ENCODE measurements at places on chromosomes 1 and 21.

- DNase-seq, result no peak
These were observed 125.1 kb downstream of the PRRX1 start for GRCh38 chr1:170789063-170789462.

- peak; percentile 34 for DNase-seq
These were observed at the start of gene TRAF3IP3 for GRCh38 chr1:209755926-209756614. TSS of gene TRAF3IP3 (plus strand) at chr1:209756053. CDS start at chr1:209760040, 3,987 bp downstream.

DNA sequence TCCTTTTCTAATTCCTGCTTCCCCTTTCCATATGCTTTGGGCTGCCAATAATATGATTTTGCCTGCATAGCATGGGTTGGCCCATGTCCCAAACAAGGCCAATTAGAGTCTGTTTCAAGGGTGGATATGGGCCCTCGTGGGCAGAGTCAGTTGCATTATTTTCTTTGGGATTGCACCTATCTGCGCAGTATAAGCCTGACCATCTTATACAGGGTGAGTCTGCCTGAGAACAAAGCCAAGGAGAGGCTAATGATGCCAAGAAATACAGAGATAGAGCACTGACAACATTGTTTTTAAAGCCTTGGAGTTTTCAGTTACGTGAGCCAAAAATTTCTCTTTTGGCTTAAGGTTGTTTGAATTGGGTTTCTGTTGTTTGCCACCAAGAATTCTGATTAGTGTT lies 18.6 kb downstream of the OVAAL start:
- DNase-seq, result no peak

DNA sequence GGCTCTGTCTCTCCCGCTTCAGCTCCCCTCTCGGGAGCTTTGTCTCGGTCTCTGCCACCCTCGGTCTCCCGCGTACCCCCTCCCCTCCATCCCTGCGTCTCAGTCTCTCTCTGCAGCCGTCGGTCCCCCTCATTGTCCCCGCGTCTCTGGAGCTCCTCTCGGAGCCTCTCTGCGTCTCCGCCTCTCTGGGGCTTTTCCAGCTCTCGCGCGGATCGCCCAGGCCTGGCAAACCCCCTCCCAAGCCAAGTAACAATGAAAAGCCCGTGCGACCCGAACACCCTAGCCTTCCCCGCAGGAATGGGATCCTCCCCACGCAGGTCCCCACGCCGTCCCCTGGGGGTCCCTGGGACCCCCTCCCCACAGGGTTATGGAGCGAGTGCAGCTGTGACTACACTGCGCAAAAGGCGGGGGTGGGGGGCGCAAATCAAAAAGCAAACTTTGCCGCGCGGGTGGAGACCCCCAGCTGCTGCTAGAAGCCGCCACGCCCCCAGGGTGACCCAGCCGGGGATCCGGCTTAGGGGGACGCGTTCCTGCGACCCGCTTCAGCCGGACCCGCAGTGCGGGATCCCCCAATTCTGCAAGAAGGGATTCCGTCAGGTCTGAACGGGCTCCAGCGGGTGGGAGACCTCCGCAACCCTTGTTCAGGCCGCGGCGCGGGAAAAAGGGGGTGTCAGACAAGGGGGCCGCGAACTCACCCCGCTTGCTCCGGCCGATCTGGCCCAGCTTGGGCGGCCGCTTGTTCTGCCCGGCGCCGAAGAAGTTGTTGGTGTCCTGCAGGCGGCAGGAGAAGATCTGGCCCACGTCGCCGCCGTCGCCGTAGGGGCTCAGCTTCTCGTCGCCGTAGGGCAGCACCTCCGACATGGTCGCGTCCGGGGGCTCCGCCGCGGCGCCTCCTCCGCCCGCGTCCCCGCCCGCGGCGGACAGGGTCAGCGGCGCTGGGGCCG lies 1.2 kb downstream of the CAMK2N1 start:
- DNase-seq, result no peak

DNA sequence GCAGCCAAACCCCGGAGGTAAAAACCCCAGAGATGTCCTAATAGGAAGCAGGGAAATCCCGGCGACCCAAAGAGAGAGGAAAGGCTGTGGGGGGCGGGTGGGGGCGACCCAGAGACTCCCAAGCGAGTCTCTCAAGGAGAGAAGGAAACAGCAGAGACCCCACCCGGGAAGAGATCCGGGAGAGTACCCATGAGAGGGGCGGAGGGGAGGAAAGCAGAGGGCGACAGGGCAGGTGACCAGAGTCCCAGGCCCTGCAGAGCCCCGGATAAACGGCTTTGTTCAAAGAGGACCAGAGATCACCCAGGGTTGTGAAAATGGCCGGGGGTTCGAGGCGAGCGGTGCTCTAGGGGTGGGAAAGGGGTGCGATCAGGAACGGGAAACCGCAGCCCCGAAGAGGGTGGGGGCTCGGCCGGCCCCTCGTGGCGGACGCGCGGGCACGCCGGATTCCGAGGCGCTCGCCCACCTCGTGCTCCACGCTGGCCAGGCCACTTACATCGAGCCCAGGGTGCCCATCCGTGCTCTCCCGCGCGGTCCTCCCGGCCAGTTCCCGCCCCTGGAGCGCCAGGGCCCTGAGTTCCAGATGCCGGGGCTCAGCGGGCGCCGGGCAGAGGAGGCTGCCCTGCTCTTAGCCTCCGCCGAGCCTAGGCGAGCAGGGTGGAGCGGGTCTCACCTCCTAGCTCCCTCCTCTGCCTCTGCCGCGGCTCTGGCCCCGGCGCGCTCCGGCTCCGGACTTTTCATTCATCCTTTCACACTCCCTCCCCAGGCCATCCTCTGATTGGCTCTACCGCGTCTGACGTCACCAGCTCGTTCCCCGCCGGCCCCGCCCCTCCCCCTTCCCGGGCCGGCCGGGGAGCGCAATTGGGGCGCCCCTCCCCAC lies 52.3 kb downstream of the RHBG start:
- peak; percentile 29 for DNase-seq

GRCh38 chr1:39214998-39215873 lies 10.7 kb downstream of the MACF1 start:
- no peak for DNase-seq

DNA sequence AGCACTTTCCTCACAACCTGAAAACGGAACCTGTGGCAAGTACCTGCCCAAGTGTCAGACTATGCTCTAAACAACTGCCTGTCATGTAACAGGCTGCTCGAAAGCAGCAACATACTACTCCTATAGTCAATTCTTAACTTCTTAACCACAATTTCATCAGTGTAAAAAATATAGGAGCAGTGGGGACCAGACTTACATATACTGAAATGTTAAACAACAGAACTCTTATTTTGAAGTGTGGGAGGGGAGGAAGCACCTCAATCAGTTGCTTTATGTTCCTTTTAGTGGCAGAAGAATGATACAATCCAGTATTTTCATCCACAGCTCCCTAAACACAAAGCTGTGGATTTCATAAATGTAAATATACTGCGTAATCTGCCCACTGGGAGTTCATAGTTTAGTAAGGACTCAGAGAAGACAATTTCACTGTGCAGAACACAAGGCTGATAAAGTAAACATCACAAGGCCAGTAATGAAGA lies 44.2 kb downstream of the WLS start:
- DNase-seq, result no peak

DNA sequence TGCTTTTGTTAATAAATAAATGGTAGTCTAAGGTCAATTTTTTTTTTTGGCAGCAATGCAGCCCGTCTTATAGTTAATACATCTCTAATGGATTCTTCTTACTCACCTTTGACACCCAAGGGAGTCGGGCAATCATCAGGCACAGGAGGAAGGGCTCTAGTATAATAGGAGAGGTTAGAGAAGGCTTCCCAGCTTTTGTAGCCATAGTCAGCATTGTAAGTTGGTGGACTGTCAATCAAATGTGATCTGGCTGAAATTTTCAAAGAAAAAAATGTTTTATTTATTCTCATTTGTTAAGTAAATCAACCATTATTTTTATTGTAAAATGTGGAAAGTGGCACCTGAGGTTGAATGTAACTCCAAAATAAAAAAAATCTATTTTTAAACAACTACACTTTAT lies 2.1 kb downstream of the PTGS2 start:
- DNase-seq, result no peak

DNA sequence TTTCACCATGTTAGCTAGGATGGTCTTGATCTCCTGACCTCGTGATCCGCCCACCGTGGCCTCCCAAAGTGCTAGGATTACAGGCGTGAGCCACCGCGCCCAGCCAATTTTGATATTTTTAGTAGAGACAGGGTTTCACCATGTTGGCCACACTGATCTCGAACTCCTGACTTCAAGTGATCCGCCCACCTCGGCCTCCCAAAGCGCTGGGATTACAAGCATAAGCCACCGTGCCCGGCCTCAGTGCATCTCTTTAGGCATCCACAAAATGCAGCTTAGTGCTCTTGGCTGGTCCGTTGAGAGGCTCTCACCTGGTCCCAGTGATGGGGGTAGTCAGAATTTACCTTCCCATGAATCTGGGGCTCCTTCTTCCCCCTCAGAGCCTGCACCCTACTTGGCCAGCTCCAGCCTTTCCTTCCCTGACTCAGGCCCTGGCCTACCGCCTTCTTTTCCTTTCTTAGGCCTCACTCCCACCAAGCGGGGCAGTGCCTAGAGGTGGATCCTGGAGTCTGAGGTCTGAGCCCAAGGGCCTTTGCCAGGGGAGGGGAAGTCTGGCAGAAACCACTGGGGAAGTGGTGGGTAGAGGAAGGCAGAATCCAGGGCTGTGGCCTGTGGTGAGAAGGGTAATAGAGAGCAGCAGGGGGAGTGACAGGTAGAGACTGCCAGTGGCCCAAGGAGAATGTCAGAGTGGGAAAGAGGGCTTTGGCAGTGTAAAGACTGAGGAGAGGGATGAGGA lies 3.7 kb downstream of the LENEP start:
- DNase-seq, result no peak

GRCh38 chr1:185334182-185334581 lies 17.1 kb upstream of the IVNS1ABP start:
- no peak for DNase-seq

GRCh38 chr1:155134322-155134721 lies 1.3 kb upstream of the SLC50A1 start:
- no peak for DNase-seq

DNA sequence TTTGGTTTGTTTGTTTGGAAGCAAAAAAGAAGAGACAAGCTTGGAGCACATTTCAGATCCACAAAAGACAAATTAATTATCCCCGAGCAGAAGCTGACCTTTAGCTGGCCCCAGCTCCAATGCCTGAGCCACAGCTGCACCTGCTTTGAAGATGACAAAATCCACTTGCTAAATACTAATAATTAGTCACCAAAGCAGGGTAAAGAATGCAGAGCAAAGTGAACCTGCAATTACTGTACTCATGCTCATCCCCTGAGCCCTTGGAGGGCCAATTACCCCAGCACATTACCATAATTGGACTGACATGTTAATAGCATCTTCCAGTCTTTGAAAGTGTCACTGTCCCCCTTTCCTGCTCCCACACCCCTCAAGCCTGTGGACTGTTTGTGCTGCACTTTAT lies 38.2 kb upstream of the KCND3 start:
- DNase-seq, result no peak

DNA sequence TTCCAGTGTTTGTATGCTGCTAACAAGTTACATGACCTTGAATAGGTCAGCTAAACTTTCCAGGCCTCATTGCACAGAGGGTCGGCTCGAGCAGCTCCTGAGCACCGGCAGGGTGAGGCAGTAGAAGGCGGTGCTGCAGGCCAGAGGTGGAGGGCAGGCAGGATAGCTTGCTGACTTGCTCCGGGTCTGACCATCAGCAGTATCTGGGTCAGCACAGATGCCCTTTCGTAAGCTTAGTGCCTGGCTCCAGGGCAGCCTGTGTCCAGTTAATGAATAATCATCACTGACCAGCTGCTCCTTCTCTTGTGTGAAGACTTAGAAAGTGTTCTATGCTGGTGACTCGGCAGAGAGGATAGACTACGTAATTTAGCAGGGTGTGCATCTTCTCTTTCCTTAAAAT lies 6.9 kb downstream of the MAPKAPK2 start:
- no peak for DNase-seq

DNA sequence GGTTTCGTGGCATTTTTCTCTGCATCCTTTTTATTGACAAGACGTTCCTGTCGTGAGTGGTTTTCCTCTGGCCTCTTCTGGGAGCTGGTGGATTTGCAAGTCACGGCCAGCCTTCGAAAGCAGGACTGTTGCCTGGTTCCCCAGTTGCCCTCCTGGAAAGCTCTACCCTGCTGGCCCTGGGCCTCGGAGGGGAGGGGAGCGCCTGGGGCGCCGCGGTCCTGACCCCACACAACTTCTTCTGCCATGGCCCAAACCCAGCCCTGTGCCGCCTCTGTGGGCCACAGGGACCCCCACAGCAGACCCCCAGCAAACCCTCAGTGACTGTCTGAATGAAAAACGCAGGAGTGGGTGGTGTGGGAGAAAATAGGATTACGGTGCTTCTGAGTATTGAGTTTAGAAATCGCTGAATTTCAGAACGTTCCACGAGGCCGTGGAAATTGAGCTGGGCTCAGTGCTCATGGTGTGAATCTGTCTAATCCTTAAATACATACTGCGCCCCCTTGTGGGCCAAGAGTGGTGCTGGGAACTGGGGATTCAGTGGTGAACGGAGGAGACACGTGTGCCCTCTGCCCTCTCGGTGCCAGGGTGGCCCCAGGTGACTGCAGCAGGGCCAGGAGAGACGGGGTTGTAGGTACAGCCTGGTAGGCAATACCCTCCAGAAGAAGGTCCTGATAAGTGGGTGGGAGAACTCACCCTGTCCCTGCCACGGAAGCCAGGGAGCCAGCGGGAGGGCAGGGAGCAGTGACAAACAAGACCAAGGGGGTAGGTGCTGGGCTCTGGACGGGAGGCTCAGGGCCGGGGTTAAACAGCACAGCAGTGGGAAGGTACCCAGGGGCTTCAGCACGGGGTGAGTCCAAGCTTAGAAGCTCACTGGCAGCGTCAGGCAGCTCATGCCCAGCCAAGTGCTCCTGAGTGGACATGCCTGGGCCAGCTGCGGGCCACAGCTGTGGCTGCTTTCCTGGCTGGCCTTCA lies 101.2 kb upstream of the COL6A1 start:
- peak; percentile 53 for DNase-seq

DNA sequence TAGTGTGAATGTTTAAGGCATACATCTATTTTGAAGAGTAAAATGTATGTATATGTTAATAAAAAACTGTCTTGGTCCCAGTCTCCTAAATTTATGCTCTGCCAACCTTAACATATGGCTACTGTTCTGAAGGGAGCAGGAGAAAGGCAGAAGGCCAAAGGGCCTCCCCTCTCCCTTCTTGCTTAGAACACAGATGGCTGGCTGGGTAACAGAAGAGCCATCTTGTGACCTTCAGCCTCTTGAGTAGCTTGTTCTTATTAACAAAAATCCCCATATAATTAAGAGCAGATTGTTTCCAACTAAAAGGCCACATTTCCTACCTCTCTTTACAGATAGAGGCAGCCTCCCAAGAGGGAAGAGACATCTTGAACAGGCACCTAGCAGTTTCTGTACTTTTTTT lies 36.1 kb downstream of the EPB41 start:
- DNase-seq, result no peak

DNA sequence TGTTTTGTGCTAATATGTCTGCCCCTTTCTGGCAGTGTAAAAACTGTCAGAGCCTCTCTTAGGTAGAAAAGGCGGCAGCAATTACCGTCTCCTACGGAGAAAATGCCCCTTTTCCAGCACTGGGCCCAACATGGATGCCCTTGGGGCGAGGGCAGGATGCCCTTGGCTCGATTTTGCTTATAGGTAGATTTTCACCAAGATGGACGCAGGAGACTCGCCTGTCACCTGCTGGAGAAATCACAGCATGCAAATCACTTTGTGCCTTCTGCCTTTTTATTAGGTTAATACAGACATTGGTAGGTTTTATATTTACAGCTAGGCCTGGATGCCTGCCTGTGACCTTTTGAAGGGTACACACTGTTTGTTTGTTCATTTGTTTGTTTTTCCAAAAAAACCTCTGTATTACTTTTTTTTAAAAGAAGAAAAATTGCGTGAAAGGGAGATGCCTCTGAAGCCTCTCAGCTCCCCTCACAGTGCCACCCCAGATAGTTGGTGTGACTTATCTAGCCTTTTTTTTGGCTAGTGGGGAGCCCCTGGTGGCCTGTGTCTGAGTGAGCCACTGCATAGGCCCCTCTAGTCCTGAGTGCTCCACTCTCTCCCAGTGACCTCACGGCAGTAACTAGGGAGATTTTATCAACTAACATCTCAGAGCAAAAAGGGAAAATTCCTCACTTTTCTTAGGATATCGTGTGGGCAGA lies 2.5 kb downstream of the ATP1B1 start:
- no peak for DNase-seq
